ENCODE measurements at places on chromosomes 1 and 21.

- no peak for DNase-seq
Measured at GRCh38 chr1:207984831-207985572, 74.1 kb upstream of the CD34 start.

GRCh38 chr1:226610671-226611070 is 62.1 kb downstream of the STUM start:
- DNase-seq = no peak

- DNase-seq = no peak
Measured at GRCh38 chr1:156697481-156697880, 7.9 kb downstream of the CRABP2 start.

DNA sequence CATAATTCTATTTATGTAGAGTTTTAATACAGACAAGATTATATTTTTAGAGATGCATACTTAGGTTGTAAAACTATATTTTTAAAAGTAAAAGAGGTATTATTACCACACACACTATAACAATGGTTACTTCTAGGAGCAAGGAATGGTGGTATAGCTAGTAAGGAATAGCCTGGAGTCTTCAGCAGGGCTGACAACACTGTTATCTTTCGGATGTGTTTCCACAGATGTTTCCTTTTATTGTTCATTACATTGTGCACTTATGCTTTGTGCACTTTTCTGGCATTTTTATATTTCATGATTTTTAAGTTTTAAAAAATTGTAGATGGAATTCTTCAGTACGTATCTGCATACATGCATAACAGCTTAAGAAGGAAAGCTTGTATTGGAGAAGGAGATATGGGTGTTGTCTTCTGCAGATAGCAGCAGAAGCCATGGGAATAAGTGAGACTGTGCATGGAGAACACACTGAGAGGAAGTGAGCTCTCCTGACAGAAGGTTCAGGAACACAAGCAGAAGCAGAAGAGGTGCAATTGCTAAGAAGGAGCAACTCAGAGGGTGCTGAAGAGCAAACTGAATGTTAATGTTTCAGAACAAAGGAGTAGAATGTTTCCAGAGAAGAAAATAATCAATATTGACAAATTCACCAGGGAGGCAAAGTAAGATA is 91.8 kb downstream of the UCHL5 start:
- no peak for DNase-seq

GRCh38 chr1:195336812-195337211 is 1271.4 kb downstream of the KCNT2 start:
- DNase-seq = no peak

Measured in right hindlimb (tissue), 1 donor.